ENCODE measurements at places on chromosomes 4 and X. TPM values are rescaled to one million over a fixed set of nuclear protein-coding genes. Genes with fewer than 3 reads are reported as not detected.
A peak's percentile ranks its signal among the peaks of the same experiment; 100 is the strongest.

GRCh38 chrX:73850124-73851013, 287.4 kb downstream of the CHIC1 start:
- no peaks in the 10 kb centered on the region for H3K27me3 ChIP-seq
- H3K27ac ChIP-seq: no peak overlapping the region
- H3K36me3 ChIP-seq: no peaks in the 10 kb centered on the region
- H3K4me3 ChIP-seq: no peak overlapping the region
- H3K4me1 ChIP-seq: no peaks in the 10 kb centered on the region

DNA sequence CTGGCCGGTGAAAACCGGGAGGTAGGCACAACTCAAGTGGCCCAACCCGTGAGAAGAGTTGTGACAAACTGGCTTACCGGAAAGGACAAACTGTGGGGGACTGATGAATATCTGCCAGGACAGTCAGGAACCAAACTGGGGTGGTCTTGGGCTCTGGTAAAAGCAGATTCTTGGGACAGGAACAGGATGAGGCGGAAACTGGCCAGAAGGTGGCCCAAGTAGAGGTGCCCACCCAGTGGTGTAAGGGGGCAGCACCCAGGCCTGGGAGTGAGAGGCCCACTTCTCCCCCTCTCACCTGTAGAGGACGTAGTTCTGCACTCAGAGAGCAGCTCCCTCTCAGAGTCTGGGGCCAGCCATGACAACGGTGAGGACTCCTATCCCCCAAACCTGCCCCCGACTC, 5.9 kb downstream of the CCDC120 start:
- no peaks in the 10 kb centered on the region for H3K27me3 ChIP-seq
- no peak overlapping the region for H3K4me3 ChIP-seq
- no peaks in the 10 kb centered on the region for H3K4me1 ChIP-seq
- H3K36me3 ChIP-seq: no peaks in the 10 kb centered on the region
- no peak overlapping the region for H3K27ac ChIP-seq

DNA sequence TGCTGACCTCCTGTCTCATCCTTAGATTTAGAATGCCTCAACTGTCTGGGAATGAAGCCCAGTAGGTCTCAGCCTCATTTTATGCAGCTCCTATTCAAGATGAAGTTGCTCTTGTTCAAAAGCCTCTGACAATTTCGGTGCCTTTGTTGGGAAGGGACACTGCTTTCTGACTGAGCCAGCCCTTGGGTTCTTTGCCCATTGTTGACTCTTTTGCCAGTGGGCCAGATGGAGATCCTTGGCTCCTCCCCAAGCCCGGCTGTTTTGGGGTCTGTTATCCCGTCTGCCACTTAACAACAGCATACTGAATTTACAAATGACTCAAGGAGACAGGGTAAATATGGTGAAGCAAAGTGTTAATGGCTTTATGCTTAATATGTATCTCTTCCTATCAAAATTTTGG, 58.3 kb upstream of the PRKX start:
- H3K27ac ChIP-seq: no peak overlapping the region
- H3K4me3 ChIP-seq: no peak overlapping the region
- H3K36me3 ChIP-seq: no peaks in the 10 kb centered on the region
- DNase-seq: no peak
- no peaks in the 10 kb centered on the region for H3K27me3 ChIP-seq

DNA sequence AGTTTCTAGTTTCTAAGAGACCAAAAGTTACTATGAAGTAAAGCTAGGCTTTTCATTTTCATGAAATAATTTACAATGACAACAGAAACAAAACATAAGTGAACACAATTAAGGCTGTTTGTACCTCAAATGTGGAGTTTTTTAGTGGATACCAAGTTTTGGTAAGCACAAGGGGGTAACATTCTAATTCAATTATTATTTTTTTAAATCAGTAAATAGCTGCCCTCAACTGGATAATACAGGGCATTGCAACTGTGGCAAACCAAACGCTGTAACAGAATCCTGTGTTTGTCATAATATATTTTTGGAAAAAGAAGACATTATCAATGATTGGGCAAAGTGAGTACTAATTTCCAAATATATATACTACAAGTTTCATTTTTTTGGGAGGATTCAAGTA, 150.3 kb downstream of the FBXW7 start:
- H3K27ac ChIP-seq: no peak overlapping the region
- no peaks in the 10 kb centered on the region for H3K27me3 ChIP-seq
- no peak for DNase-seq

DNA sequence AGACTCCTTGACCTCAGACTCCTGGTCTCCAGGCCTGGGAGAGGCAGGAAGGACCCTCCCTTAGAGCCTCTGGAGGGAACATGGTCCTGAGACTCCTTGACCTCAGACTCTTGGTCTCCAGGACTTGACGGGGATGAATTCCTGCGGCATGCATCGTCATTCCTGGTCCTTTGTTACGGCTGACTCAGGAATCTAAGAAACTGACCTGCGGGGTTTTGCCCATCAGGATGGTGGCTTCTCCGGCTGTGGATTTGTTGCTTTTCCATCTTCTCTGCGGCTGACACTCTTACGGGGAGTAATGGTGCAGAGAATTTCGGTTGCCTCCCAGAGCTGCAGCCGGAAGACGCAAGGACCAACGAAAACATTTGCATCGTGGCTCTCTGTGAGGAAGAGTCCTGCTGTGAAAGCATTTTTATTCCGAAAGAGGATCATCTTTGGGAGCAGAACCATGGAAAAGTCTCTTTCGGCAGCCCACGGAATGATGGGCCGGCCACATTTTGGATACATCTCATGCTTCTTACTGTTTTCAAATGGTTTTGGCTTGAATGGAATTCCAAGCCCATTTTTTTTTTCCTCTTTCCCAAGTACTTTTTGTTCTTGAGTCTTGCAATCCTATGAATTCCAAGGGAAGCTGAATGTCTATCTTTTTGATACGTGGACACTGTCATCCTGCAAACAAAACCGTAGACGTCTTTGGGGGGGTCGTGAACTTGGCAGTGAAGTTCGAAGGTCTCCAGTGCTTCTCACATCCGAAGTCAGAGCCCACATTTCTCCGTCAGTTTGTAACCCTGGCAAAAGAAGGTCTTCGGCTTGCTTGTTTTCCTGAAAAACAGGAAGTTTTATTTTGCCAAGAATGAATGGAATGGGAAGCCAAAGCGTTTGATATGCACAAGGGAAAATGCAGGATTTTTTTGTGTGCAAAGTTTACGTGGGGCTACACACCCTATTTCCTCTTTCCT, 36.5 kb downstream of the SHOX start:
- H3K27ac ChIP-seq: no peak overlapping the region
- H3K4me1 ChIP-seq: no peaks in the 10 kb centered on the region
- H3K27me3 ChIP-seq: no peaks in the 10 kb centered on the region
- DNase-seq: no peak

GRCh38 chr4:119525771-119526712, 102.6 kb downstream of the PDE5A start:
- H3K4me3 ChIP-seq: no peak overlapping the region
- H3K27me3 ChIP-seq: no peaks in the 10 kb centered on the region
- no peak for DNase-seq
- H3K27ac ChIP-seq: peak overlapping the region; percentile 93
- peaks cover 8% of the 10 kb centered on the region for H3K4me1 ChIP-seq
- H3K36me3 ChIP-seq: peaks cover 2% of the 10 kb centered on the region

GRCh38 chr4:145567516-145567915, 51.7 kb upstream of the MMAA start:
- no peak for DNase-seq
- no peaks in the 10 kb centered on the region for H3K36me3 ChIP-seq
- H3K4me1 ChIP-seq: no peaks in the 10 kb centered on the region
- no peak overlapping the region for H3K4me3 ChIP-seq

DNA sequence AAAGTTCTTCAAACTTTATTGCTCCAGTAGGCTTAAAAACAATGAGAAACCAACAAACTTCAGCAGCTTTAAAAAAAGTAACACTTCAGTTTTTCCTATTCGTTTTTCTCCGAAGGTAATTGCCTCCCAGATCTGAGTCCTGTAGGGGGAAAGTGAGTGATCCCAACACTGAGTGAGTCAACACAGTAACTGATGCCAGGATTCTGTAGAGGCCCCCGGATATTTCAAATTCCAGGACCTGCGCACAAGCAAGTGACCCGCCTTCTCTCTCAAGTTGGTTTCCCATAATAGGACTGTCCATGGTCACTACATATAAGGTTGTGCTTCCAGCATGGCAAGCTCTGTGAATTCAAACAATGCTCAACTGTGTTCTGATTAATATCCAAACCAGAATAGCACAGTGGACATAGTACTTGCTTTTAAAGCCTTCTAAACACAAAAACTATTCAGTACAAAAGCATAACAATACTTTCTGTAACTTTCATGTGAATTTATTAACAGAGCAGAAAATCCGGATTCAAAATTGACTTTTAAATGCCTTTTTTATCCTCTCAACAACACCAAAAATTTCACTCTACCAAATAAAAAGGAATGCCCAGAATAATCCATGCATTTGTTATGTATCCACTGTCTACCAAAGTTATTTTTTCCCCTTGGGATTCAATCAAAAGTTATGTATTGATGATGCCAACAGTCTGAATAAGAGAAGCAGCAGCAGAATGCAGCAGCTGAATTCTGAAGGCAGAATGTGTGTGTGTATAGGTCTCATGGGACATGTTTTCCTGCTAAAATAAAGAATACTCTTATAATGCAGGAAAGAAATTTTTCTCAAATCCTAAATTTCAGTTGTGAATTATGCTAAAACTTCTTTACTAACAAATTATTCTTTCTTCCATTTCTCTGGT, at the start of gene DMD:
TSS of gene DMD (minus strand) at position 194 of the 905 bp plus-strand sequence. CDS start 237 bp downstream, outside the sequence.
- H3K27me3 ChIP-seq: no peaks in the 10 kb centered on the region
- H3K4me1 ChIP-seq: no peaks in the 10 kb centered on the region

DNA sequence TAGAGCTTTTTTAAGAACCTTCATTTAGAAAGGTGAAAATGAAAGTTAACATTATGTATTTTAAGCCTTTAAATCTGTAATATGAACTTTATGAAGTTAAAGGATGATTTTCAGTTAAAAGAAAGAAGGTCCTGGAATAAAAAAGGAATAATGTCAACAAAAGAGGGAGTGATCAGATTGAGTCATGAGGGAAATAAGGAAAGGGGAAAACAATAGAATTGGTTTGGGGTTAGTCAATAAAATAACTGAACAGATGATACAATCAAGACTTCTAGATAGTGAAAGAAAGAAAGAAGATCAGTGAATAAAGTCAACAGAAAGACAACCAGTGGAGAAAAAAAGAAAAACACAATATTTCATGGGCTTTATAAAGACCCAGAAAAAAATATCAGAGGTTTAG, 291.6 kb upstream of the ARSJ start:
- no peak overlapping the region for H3K4me3 ChIP-seq
- no peaks in the 10 kb centered on the region for H3K27me3 ChIP-seq
- no peak overlapping the region for H3K27ac ChIP-seq
- H3K36me3 ChIP-seq: no peaks in the 10 kb centered on the region
- DNase-seq: no peak

- no peaks in the 10 kb centered on the region for H3K36me3 ChIP-seq
- DNase-seq: no peak
- no peaks in the 10 kb centered on the region for H3K4me1 ChIP-seq
- no peak overlapping the region for H3K4me3 ChIP-seq
- H3K27me3 ChIP-seq: no peaks in the 10 kb centered on the region
Measured at GRCh38 chr4:6113641-6114040, 86.7 kb downstream of the JAKMIP1 start.

- H3K4me3 ChIP-seq: no peak overlapping the region
- no peak overlapping the region for H3K27ac ChIP-seq
- no peaks in the 10 kb centered on the region for H3K4me1 ChIP-seq
- H3K36me3 ChIP-seq: no peaks in the 10 kb centered on the region
- DNase-seq: no peak
- H3K27me3 ChIP-seq: no peaks in the 10 kb centered on the region
Measured at GRCh38 chr4:578451-579443, 2.7 kb upstream of the TMEM271 start.

- H3K27ac ChIP-seq: no peak overlapping the region
- DNase-seq: no peak
- peaks cover 28% of the 10 kb centered on the region for H3K36me3 ChIP-seq
- no peaks in the 10 kb centered on the region for H3K27me3 ChIP-seq
- H3K4me1 ChIP-seq: no peaks in the 10 kb centered on the region
Measured at GRCh38 chr4:148078061-148078460, 346.2 kb downstream of the ARHGAP10 start.

DNA sequence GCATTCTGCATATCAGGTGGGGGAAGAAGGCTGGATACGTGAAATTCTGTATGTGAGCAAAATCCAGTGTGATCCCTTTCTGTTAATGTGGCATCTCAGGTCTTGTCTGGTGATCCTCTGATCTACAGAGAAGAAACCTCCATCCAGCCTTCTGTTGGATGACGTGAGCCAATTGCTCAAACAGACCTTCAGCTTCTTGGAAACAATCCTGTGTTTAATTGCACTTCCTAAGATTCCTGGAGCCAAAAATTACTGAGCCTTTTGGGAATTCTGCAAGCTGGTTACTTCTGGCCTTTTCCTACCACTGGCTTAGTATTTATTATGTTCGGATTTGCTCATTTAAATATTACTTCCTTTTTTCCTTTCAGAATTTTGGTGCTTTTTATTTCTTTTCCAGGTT, 51.2 kb downstream of the TRIML1 start:
- H3K27ac ChIP-seq: no peak overlapping the region
- no peaks in the 10 kb centered on the region for H3K27me3 ChIP-seq
- DNase-seq: no peak
- no peak overlapping the region for H3K4me3 ChIP-seq
- H3K36me3 ChIP-seq: no peaks in the 10 kb centered on the region
- peaks cover 2% of the 10 kb centered on the region for H3K4me1 ChIP-seq

DNA sequence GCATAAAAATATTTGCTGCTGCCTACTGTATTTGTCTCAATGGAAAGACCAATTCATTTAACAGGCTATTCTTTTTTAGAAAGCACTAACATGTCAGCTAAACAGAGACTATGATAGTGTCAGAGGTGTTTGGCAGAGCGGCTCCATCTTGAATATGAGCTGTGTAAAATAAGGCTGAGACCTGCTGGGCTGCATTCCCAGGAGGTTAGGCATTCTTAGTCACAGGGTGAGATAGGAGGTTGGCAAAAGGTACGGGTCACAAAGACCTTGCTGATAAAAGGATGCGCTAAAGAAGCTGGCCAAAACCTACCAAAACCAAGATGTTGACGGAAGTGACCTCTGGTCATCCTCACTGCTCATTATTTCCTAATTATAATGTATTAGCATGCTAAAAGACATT, 41.8 kb downstream of the NPY5R start:
- DNase-seq: no peak
- H3K27me3 ChIP-seq: peaks cover 1% of the 10 kb centered on the region
- no peak overlapping the region for H3K4me3 ChIP-seq

GRCh38 chr4:73453701-73454005, 17.6 kb downstream of the AFP start:
- no peak for DNase-seq
- H3K36me3 ChIP-seq: no peaks in the 10 kb centered on the region
- H3K4me3 ChIP-seq: no peak overlapping the region
- no peak overlapping the region for H3K27ac ChIP-seq
- H3K4me1 ChIP-seq: no peaks in the 10 kb centered on the region

CSAG3 gene
- total RNA-seq: not detected

SLC34A2 gene
- not detected for total RNA-seq

SCLT1 gene
- total RNA-seq: 19.8 TPM

FGF5 gene
- total RNA-seq: not detected

RPA4 gene
- total RNA-seq: 3.0 TPM

F11 gene
- 0.48 TPM for total RNA-seq

AREG gene
- total RNA-seq: 22.4 TPM

SLC9B1 gene
- 1.6 TPM for total RNA-seq

UGT2B11 gene
- total RNA-seq: not detected

NEIL3 gene
- total RNA-seq: 0.99 TPM

Data from aorta (tissue), 5 donors.